Activated gamma-delta T cell treated with Interleukin-2 at 50 U/mL for 16 hours (primary cell): ENCODE measurements at places on chromosomes 2 and 18.

GRCh38 chr2:10935953-10936942 lies 24.5 kb downstream of the KCNF1 start:
- no peak for DNase-seq

DNA sequence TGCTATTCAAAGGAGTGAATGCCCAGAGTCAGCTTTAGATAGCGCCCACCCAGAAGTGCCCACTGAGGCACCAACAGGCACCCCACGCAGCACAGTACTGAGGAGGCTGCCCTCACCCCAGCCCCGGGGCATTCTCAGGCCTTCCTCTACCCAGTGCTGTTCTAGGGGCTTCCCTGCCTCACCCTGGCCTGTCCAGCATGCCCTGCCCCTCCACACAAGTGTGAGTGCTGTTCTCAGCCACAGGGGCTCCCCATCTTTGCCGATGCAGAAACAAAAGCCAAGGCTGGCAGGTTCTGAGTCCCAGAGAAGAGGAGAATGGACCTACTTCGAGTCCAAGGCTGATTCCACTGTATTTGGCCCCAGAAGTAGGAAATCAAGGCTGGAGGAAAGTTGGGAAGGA lies 15.8 kb downstream of the BIN1 start:
- no peak for DNase-seq

- no peak for DNase-seq
Measured at GRCh38 chr2:177322801-177323261, 58.3 kb upstream of the NFE2L2 start.

DNA sequence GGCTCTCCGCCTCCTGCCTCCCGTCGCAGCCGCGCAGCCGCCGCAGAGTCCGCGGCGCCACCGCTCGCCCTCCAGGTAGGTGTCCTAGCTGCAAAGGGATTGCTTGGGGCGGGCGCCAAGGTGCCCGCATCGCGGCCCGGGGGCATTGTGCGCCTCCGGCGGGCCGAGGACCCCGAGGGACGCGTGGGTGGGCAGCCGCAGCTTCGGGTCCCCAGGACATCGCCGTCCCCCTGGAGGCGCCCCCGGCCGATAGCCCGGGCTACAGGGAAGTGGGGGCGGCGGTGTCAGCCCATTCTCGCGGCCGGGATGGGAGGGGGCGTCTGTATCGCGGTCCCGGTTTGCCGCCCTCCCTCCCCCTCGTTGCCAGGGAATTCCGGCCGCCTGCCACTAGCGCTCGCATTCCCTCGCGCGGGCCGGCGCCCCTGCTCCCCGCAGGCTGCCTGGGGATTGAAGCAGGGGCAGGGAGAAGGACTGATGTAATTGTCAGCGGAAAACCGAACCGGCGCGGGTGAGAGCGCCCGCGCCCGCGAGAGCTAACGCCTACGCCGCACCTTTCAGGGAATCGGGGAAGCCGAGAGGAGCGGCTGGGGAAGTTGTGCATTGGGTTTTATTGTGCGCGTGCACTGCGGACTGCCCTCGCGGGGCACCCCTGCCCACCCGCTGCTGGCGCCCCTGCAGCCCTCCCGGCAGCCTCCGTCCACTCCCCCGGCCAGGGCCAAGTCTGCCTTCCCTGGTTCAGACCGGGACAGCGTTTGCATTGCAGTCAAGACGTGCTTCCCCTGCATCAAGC lies 483 bp downstream of the OSBPL6 start:
- no peak for DNase-seq

DNA sequence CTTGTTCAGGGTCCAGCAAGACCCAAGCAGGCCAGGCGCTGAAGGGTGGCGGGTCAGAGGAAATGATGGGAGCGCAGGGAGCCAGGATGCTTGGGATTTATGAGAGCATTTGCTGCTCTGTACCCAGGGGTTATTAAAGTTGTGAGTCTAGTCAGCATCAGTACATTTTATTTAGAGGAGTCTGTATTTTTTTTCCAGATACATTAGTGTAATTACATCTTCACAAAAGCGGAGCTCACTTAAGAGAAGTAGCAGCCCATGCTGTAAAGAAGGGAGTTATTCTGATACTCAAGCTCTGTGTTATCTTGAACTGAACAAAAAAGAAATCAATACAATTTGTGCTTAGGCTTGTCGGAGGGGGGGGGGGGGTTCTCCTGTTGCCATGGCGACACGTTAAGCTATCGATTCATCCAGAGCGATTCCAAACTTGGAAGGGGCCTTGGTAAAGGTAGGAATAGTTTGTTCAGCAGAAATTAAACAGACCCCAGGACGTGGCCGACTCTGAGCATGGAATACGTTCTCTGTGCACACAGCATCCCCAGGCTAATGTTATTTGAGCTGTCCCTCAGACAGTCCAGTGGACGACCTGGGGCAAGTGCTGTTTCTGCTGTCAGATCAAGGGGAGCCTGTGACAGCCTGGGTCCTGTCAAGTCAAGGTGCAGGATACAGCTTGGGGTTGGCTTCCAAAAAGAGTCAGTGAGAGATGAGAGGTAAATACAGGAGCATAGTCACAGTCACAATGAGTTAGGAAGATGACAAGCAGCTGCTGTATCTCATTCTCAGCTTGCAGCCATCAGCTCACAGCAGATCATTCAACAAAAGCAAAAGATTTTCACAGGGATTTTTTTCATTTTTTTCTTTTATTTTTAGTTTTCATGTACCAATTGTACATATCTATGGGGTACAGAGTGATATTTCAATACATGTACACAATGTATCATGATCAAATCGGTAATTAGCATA lies 387.6 kb downstream of the DCDC2C start:
- DNase-seq: no peak

DNA sequence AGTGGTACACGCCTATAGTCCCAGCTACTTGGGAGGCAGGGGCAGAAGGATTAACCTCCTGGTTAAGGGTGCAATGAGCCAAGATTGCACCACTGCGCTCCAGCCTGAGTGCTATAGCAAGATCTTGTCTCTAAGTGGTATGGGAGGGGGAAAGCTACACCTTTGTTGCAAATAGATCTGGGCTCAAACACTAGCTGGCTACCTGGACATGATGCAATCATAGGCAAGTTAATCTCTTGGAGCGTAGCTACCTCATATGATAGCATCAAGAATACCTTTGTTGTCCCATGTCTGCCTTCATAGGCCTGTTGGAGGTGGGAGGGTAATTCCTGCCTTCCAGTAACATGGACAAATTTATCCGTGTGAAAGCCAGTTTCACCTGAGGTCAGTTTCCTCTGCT lies 15.7 kb downstream of the KLHL29 start:
- no peak for DNase-seq

DNA sequence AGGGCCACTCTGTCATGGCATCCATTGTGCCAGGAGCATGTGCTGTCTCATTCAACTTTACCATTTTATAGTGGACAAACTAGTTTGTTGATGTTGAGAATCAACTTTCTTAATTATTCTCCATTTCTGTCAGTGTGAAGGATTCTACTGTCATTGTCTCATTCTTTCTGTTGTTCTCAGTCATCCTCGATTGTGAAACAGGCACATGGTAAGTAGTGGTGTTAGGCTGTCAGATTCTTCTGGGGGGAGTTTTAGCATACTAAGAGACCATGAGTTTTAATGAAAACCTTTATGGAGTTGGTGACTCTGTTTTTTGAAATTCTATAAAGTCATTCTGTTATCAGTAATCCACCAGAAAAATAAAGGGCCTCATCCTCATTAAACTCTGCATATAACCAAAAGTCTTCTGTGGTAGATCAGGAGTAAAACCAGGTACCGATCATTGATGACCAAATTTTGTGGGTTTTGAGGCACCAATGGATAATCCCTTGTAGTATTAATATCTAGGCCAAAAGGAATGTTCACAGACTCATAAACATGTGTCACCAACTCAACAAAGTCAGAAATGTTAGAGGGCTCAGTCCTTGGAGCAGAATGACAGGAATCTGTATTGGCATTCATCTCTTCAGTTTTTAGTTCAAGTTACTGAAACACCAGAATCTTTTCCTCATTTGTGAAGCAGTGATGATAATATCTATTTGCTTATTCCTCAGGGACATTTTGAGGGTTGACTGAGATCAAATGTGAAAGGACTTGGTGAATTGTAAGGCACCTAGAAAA lies 73.2 kb downstream of the CERS6 start:
- DNase-seq: no peak

GRCh38 chr2:75609937-75610508 lies 36.6 kb upstream of the MRPL19 start:
- DNase-seq: no peak

GRCh38 chr2:43185146-43185545 lies 41.3 kb downstream of the ZFP36L2 start:
- DNase-seq: no peak

- DNase-seq: no peak
Measured at GRCh38 chr18:73715210-73715670, 432.4 kb downstream of the FBXO15 start.

GRCh38 chr2:74845991-74846390 lies 12.1 kb downstream of the HK2 start:
- DNase-seq: no peak

DNA sequence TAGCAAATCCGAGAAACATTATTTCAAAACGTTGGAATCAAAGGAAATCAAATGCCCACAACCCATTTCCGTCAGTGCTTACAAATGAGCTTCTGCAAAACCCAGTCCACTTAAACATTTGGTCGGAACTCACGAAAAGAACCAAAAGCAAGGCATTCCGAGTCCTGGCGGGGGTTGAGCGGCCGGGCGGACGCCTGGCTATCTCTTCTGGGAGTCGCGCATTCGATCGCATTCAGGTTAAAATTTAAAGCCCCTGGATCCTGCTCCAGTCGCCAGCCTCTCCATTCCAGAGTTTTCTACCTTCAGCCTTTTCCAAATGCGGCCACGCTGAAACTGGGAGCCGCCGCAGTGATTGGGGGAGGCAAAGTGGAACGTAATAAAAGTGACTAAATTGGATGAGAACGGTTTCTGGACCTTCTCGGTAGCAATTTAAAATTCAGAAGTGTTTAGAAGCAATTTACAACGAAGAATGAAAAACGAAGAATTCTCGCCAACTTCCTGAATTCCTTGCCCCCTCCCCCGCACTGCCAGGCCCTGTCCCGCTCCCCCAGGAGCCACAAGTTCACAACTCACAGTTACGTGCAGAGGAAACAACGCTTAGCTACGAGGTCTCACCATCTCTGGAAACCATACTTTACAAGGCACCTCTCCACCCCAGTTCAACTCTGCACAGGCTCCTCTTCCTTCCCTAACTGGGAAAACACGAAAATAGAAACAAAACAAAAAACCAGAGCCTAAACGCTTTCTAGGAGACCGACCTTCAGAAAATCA lies 1.7 kb upstream of the GATA6 start:
- DNase-seq: no peak
